ENCODE measurements at places on chromosomes 12 and 14.

DNA sequence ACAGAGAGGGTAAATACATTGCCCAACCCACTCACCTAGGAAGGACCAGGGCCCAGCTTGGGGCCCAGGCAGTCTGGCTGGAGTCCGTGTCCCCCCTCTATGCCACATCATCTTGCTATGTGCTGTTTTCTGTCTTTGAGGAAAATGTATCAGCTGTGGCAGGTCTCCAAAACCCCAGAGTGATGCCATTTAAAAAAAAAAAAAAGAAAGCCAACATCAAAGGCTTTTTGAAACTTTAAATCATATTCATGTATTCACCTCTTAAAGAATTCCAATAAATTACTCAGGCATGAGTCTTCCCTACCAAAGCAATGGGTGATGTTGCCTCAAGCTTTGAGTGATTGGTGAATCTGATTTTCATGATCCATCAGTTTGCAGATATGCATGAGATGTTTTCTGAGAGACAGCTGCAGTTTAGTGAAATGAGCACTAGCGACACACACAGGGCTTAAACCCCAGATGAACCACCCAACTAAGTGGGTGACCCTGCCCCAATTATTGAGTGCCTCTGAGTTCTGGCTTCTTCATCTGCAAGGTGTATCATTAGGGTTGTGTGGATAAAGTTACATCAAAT is 6.1 kb downstream of the KRT81 start:
- no peak for DNase-seq

- DNase-seq: no peak
Observed at GRCh38 chr14:98965076-98965475, 306.9 kb downstream of the BCL11B start.

GRCh38 chr14:91780452-91780851 is 48.6 kb upstream of the CATSPERB start:
- no peak for DNase-seq

- DNase-seq: no peak
Observed at GRCh38 chr12:115335048-115335447, 651.1 kb upstream of the TBX3 start.

- peak; percentile 44 for DNase-seq
Observed at GRCh38 chr12:124921200-124922031, 7.0 kb upstream of the UBC start.

DNA sequence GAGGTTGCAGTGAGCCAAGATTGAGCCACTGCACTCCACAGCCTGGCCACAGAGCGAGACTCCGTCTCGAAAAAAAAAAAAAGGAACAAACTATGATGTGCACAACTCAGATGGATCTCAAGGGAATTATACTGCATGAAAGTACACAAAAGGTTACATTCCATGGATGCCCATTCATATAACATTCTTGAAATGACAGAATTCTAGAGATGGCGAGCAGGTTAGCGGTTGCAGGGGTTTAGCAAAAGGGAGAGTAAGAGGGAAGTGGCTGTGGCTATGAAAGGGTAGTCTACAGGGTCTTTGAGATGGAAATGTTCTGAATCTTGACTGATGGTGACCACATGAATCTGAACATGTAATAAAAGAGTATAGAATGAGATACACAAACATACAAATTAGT is 49.7 kb downstream of the CKB start:
- no peak for DNase-seq

- peak; percentile 51 for DNase-seq
Observed at GRCh38 chr14:65412856-65413738, 567 bp downstream of the FUT8 start.

DNA sequence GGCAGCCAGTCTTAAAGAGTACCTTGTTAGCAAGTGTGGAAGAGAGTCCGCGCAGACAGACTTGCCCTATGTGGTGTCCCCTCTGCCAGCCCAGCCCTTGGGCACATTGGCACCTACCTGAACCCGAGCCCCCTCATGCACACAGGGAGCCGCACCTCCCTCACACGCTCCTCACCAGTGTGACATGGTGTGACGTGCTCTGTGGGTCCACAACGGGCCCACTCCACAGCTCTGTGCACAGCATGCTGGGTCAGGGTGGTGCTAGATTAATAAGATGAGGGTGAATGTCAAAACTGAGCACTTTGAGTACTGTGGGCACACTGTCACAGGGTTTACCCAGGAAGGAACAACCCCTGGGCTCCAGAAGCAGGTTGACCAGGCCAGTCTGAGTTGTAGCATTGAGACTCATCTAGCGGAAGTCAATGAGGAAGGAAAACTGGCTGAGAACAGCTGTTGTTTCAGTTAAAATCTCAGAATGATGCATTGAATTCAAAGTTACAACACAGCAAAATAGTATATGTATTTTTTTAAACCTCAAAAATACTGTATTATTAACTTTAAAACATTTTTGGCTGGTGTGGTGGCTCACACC is 53.4 kb upstream of the AMN start:
- DNase-seq: no peak

DNA sequence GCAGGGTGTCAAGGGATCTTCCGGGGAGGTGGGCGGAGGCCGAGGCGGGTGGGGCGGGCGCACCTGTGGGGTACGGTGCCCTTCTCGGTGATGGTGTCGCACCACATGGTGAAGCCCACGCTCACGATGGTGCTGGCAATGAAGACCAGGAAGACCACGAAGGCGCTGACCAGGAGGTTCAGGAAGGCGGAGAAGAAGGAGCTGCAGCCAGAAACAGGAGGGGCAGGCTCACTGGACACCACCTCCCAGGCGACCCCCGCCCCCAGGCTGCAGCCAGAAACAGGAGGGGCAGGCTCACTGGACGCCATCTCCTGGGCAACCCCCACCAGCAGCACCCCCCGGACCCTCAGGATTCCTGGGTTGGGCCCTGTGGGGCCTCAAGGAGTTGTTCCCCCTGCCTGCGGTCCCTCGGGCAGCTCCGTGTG is 7.6 kb downstream of the TMEM179 start:
- no peak for DNase-seq

GRCh38 chr12:58247633-58248032 is 306.3 kb downstream of the ATP23 start:
- DNase-seq: no peak

GRCh38 chr12:2319737-2320506 is 267.1 kb downstream of the CACNA1C start:
- DNase-seq: no peak

- no peak for DNase-seq
Observed at GRCh38 chr12:20620261-20620660, 74.9 kb upstream of the SLCO1C1 start.

DNA sequence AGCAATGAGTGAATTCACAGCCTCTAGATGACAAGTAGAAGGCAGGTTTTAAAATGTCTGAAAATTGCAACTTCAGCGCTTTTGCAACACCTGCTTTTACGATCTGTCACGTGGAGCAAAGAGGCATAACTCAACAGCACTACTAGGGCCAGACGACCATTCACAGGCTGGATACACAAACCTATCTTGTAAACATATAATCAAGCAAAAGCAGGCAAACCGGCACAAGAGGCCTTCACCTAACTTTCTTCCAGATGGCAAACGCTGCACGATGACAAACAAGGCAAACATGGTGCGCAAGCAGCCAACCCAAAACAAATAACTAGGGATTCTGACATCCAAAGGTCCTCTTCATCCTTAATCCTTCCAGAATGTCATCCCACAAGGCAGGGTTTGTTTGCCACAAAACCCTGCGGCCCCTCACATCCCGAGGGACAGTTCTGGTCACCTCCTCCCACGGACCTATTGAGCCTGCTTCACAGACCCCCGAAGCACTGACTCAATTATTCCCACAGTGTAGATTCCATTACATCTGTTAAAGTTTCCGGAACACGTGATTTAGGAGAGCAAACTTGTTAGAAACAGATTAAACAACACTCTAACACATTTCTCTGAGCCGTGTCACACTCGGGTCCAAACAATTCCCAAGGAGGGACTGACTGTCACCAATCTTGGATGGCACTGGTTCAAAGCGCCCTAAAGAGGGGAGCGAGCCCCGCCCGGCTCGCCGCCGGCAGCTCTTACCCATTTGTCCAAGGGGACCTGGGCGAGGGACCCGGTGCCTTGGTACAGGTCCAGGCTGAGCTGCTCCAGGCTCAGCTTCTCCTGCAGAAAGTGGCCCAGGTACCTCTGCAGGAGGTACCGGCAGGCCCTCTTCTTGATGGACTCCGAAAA is 823 bp downstream of the ATG2B start:
- peak; percentile 36 for DNase-seq

GRCh38 chr12:45725631-45726602 is 3.6 kb upstream of the ARID2 start:
- peak; percentile 11 for DNase-seq

- DNase-seq: no peak
Observed at GRCh38 chr14:90300611-90301047, 31.1 kb downstream of the NRDE2 start.

DNA sequence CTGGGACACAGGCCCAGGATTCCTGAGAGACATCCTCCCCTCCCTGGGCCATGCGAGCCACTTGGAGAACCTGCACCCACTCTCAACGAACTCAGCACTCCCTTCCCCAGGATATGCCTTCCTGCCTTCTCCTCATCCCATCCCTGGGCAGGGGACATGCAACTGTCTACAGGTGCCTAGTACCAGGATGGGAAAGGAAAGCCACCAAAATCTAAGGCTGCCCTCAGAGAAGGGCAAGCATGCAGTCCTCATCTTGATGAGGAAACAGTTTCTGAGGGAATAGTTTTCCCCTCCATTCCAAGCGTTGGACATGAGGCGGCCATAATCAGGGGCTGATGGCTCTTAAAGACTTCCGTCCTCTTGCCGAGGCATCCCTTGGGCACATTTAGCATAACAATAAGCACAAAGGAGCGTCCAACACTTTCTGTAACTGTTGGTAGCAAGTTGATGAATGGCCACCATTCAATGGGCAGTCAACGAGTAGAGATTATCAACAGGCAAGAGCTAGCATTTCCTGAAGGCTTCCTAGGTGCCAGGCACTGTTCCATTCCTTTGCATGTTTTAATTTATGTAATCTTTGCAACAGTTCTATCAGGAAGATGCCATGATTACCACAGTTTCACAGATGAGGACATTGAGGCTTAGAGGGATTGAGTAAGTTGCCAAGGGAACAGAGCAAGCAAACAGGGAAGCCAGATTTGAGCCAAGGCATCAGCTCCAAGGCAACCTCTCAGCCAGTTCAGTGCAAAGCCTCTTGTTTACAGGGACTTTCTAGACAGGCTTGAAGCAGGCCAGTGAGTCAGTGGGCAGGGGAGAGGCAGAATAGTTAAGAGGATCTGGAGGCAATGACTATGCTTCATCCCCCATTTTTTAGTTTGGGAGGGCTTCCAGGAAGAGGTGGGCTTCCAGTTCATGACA is 105.1 kb downstream of the SINHCAF start:
- no peak for DNase-seq
